Mesothelial cell of epicardium (in vitro differentiated cells): ENCODE measurements at places on chromosomes 2 and 18.

GRCh38 chr2:74833418-74834233 is at the start of gene HK2:
HK2 (plus strand) TSS chr2:74834127; CDS start chr2:74834581, 454 bp downstream.
- no peaks in the 10 kb centered on the region for H3K36me3 ChIP-seq
- DNase-seq = peak; percentile 85
- peak within 1 kb of the TSS; percentile 89 for H3K4me3 ChIP-seq
- H3K27ac ChIP-seq = peak within 1 kb of the TSS; percentile 92

DNA sequence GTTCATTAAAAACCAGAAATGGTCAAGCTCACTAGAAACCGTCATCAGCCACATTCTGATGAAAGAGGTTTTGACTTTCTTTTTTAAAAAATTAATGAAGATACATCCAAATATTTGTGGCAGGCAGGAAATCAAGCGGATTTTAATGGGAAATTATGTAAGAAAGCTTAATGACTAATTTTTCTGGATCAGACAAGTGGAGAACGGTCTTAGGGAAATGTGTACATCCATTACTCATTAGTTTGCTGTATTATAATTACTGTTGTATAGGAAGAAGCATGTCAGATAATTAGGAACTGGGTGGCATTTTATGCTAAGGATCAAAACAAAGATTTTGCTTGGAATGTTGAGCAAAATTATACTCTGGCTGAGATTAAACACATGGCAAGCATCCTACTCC is 39.4 kb downstream of the AGAP1 start:
- peaks cover 2% of the 10 kb centered on the region for H3K36me3 ChIP-seq
- DNase-seq = no peak
- no peak overlapping the region for H3K27ac ChIP-seq
- no peak overlapping the region for H3K4me3 ChIP-seq

- H3K4me1 ChIP-seq = peaks cover 54% of the 10 kb centered on the region
- H3K36me3 ChIP-seq = no peaks in the 10 kb centered on the region
- no peaks in the 10 kb centered on the region for H3K27me3 ChIP-seq
- no peak overlapping the region for H3K27ac ChIP-seq
- DNase-seq = no peak
- no peak overlapping the region for H3K4me3 ChIP-seq
Observed at GRCh38 chr2:149019768-149020167, 18.7 kb upstream of the LYPD6B start.

GRCh38 chr2:128305555-128306080 is 13.1 kb downstream of the HS6ST1 start:
- peaks cover 91% of the 10 kb centered on the region for H3K4me1 ChIP-seq
- no peaks in the 10 kb centered on the region for H3K27me3 ChIP-seq
- peak overlapping the region; percentile 97 for H3K27ac ChIP-seq
- DNase-seq = no peak

- no peak overlapping the region for H3K4me3 ChIP-seq
- no peak for DNase-seq
- peak overlapping the region; percentile 89 for H3K27ac ChIP-seq
- peaks cover 3% of the 10 kb centered on the region for H3K36me3 ChIP-seq
- H3K27me3 ChIP-seq = no peaks in the 10 kb centered on the region
- peaks cover 42% of the 10 kb centered on the region for H3K4me1 ChIP-seq
Observed at GRCh38 chr2:158994920-158995676, 26.7 kb downstream of the TANC1 start.

DNA sequence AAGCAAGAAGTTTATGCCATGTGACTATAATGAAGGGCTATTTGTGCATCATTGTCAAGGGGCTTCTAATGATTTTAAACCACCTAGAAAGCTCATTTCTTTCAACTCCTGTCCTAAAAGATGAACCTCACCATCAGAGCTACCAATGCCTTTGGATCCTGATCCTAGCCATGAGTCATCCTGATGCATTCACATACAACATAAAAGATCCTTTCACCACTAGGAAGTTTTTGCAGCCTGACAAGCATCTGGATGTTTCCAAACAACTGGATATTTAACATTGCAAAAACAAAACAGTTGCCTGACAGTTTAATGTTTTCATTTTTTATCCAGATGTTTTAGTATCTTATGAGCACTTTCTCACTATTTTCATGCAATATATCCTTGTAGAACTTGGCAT is 425.3 kb downstream of the MBD2 start:
- no peak overlapping the region for H3K27ac ChIP-seq
- H3K27me3 ChIP-seq = no peaks in the 10 kb centered on the region
- no peaks in the 10 kb centered on the region for H3K4me1 ChIP-seq
- no peaks in the 10 kb centered on the region for H3K36me3 ChIP-seq
- no peak for DNase-seq

DNA sequence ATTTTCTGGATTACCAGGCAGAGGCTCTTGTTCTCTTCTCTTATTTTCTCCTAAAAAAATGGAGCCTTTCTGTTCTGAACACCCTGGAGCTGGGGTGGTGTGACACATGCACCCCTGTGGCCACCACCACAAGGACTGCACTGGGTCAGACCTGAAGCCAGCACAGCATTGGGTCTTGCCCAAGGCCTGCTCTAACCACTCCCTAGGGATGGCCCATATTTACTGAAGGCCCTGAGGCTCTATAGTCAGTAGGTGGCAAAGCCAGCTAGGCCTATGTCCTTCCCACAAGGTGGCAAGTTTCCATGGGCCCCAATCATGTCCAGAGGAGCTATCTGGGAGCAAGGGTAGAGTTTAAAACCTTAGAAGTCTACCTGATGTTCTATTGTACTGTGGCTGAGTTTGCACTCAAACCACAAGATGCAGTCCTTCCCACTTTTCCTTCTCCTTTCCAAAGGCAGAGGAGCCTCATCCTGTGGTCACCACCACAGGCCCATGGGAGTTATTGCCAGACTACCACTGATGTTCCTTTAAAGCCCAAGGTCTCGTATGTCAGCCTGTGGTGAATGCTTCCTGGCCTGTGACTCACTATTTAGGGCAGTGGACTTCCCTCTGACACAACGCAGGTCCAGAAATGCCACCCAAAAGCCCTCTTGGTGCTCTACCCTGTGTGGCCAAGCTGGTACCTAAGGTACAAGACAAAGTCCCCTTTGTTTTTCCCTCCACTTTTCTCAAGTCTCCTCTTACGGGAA is 15.0 kb upstream of the FMNL2 start:
- H3K4me3 ChIP-seq = no peak overlapping the region
- DNase-seq = no peak
- no peaks in the 10 kb centered on the region for H3K4me1 ChIP-seq
- H3K36me3 ChIP-seq = peaks cover 5% of the 10 kb centered on the region

DNA sequence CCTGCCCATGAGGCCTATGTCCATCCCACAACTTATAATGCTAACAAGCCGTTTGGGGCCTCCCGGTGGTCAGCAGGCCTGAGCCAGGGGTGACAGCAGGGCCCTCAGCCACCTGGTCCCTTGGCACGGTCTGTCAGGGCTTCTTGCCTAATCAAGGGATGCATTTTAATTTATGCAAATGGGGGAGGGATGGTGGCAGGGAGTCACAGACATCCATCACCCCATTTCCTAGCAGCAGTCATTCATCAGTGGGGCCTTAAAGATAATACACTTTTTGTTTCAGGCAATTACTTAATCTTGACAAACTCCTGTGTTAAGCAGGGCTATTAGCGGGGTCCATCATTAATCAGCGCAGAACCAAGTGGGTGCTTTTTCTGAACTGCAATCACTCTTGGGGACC is 174.5 kb downstream of the GLI2 start:
- peaks cover 12% of the 10 kb centered on the region for H3K36me3 ChIP-seq
- H3K4me1 ChIP-seq = peaks cover 40% of the 10 kb centered on the region
- no peaks in the 10 kb centered on the region for H3K27me3 ChIP-seq
- DNase-seq = no peak

DNA sequence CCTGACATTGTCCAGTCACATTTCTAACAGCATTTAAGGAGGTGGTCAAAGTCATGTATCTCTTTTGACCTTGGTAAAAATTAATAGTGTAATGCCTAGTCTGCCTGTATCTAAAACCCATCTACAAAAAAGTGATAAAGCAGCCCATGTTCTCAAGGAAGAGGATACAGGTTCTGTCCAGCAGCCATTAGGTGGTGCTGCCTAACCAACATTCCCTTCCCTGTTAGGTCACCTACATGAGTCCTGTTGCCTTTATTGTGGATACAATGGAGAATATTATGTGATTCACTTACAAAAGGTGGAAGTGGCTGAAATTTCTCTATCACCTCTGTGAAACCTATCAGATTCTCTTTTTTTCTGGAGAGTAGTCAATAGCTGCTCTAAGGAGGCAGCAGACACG is 52.5 kb downstream of the AQP4 start:
- no peak overlapping the region for H3K4me3 ChIP-seq
- no peak overlapping the region for H3K27ac ChIP-seq
- H3K27me3 ChIP-seq = no peaks in the 10 kb centered on the region
- H3K4me1 ChIP-seq = no peaks in the 10 kb centered on the region

DNA sequence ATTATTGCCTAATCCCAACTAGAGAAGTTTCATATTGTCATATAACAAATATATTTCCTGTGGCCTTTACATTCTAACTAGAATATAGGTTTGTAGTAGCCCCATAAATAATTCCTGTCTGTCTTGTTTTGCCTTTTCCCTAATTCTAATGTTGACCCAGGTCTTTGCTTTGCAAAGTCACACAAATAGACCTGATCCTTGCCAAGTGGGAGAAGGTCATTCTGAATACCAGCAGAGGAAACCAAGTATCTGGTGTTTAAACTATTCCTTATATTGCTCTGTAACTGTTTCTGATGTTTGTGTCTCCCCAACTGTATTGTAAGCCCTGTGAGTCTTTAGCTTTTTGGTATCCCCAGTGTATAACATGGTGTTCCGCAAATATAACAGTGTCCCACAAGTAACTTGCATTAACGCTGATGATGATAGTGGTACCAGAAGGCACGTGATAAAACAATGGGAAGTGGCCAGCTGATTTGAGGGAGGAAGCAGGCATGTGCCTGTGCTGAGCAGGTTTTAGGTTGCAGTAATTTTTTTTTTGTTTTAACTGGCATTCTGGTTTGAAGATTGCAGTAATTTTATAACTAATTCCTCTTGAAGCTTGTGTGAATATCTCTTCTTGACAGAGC is 11.1 kb downstream of the HADHB start:
- no peaks in the 10 kb centered on the region for H3K27me3 ChIP-seq
- no peak for DNase-seq
- H3K4me3 ChIP-seq = no peak overlapping the region
- H3K4me1 ChIP-seq = no peaks in the 10 kb centered on the region

DNA sequence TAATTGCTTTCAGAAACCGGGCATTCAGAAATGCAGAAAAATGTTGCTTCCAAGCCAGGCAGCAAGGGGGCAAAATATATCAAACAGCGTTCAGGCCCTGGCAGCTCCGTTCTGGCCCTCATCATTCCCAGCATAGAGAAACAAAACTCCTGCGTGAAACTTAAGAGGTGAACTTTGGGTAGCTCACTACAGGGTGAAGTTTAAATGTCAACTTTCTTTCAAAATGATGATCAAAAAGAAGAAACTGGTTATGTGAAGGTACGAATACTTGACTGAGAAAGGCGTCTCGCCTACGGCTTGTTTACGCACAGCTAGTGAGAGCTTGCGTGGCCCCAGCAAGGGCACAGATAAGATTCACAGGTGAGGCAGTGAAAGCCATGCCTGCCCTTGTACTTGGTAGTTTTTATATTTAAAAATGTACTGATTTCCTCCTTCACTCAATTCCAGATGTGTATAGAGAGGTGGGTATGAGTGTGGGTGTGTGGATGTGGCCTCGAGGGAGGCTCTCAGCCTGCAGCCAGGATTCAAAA is 127.5 kb downstream of the NFATC1 start:
- no peaks in the 10 kb centered on the region for H3K36me3 ChIP-seq
- H3K4me3 ChIP-seq = no peak overlapping the region
- DNase-seq = no peak
- peaks cover 19% of the 10 kb centered on the region for H3K4me1 ChIP-seq
- peak overlapping the region; percentile 44 for H3K27ac ChIP-seq
- peaks cover 6% of the 10 kb centered on the region for H3K27me3 ChIP-seq

DNA sequence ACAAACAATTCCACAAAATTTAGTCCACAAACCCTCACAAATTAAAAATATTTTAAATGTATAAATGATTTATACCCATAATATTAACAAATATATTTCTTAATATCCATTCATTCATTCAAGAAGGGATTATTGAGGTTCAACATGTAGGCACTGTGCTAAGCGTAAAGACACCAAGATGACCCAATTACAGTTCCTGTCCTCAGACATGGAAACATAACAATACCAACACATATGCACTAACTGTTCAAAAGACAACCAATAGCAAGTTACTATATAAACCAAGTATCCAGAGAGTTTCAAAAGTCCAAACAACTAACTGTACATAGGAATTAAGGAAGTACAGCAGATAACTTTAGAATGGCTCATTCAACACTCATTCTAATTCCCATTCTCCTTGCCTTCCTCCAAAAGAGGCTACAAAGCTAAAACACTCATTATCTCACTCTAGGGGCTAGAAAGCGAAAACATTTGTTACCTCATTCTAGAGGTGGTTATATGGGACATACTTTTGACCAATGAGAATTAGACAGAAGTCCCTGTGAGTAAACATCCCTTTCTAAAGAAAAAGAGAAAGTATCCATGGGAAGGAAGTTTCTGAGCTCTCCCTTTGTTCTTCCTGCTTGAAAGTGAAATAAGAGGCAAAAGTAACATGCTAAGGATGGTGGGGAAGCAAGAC is 292.4 kb downstream of the ZEB2 start:
- H3K4me3 ChIP-seq = no peak overlapping the region
- H3K4me1 ChIP-seq = peaks cover 18% of the 10 kb centered on the region
- no peak overlapping the region for H3K27ac ChIP-seq
- DNase-seq = no peak
- H3K36me3 ChIP-seq = peaks cover 2% of the 10 kb centered on the region

- no peak for DNase-seq
- H3K4me3 ChIP-seq = no peak overlapping the region
- no peaks in the 10 kb centered on the region for H3K36me3 ChIP-seq
- no peak overlapping the region for H3K27ac ChIP-seq
- H3K4me1 ChIP-seq = peaks cover 25% of the 10 kb centered on the region
Observed at GRCh38 chr2:150625303-150625702, 137.8 kb upstream of the RND3 start.

- H3K27ac ChIP-seq = no peak overlapping the region
- peaks cover 9% of the 10 kb centered on the region for H3K36me3 ChIP-seq
- H3K27me3 ChIP-seq = peaks cover 3% of the 10 kb centered on the region
Observed at GRCh38 chr2:74756356-74756890, 77.5 kb upstream of the HK2 start.

DNA sequence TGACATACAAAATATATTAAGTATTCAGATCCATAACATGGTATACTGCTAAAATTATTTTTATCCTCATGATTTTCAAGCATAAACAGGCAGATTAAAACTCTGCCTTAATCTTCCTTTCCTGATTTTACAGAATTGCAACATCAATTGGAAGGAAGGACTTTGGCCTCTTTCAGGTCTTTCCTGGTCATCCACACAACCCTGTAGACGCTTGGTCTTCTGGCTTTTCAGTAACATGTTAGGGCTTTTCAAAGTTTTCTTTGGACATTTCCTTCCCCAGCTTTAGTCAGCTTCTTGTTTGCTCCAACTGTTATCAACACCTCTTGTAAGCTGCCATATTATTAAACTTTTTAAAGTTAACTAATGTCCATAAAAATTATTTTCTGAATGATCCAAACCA is 1364.9 kb upstream of the NRXN1 start:
- no peaks in the 10 kb centered on the region for H3K27me3 ChIP-seq
- H3K4me3 ChIP-seq = no peak overlapping the region
- no peak overlapping the region for H3K27ac ChIP-seq
- no peaks in the 10 kb centered on the region for H3K4me1 ChIP-seq
- H3K36me3 ChIP-seq = no peaks in the 10 kb centered on the region

GRCh38 chr2:120140866-120141265 is 82.3 kb downstream of the TMEM185B start:
- no peak overlapping the region for H3K27ac ChIP-seq
- H3K36me3 ChIP-seq = peaks cover 31% of the 10 kb centered on the region
- no peak overlapping the region for H3K4me3 ChIP-seq
- no peak for DNase-seq
- no peaks in the 10 kb centered on the region for H3K27me3 ChIP-seq
- no peaks in the 10 kb centered on the region for H3K4me1 ChIP-seq
